ENCODE measurements at places on chromosomes 4 and X. TPM values are rescaled to one million over a fixed set of nuclear protein-coding genes. Genes with fewer than 3 reads are reported as not detected.

The GC gene
- polyA plus RNA-seq = 0.18 TPM

The EGFL6 gene
- 23.1 TPM for polyA plus RNA-seq

The FMR1NB gene
- polyA plus RNA-seq = not detected

The CCKAR gene
- 0.10 TPM for polyA plus RNA-seq

The CLDN2 gene
- polyA plus RNA-seq = 65.7 TPM

The SLC10A6 gene
- polyA plus RNA-seq = 0.30 TPM

The MAP7D3 gene
- 19.3 TPM for polyA plus RNA-seq

The MTNR1A gene
- 1.7 TPM for polyA plus RNA-seq

The DGKQ gene
- 5.8 TPM for polyA plus RNA-seq

The IQCM gene
- not detected for polyA plus RNA-seq

The LUZP4 gene
- not detected for polyA plus RNA-seq

Data from left kidney (tissue), 8 donors.